ENCODE measurements at places on chromosomes 6 and 20. TPM values are rescaled to one million over a fixed set of nuclear protein-coding genes. Genes with fewer than 3 reads are reported as not detected.

GRCh38 chr6:116779573-116780164 lies 14.2 kb upstream of the FAM162B start:
- no peak for DNase-seq
- no peaks in the 10 kb centered on the region for H3K4me1 ChIP-seq
- H3K36me3 ChIP-seq: no peaks in the 10 kb centered on the region
- no peak overlapping the region for H3K27ac ChIP-seq
- no peak overlapping the region for H3K4me3 ChIP-seq

DNA sequence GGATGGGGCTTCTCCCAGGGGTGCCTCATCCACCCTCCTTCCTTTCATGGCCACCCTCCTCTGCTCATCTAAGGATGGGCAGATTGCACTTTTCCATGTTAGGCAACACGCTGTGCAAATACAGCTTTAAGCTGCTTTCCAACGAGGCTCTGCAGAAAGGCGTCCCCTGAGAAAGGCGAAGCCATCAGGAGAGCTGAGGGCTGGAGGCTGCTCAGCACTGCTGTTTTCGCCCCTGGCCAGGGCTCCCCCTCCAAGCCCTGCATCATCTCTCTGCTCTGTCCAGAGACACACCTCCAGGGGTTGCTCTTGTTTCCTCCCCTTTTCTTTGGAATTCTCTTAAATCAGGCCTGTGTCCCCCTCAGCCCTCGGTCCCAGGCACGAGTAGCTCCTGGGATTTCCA lies 526.1 kb downstream of the CDH26 start:
- H3K4me3 ChIP-seq: no peak overlapping the region
- no peaks in the 10 kb centered on the region for H3K4me1 ChIP-seq
- DNase-seq: no peak
- peaks cover 8% of the 10 kb centered on the region for H3K27me3 ChIP-seq

GRCh38 chr6:108621117-108621516 lies 60.4 kb downstream of the FOXO3 start:
- no peak overlapping the region for H3K4me3 ChIP-seq
- H3K36me3 ChIP-seq: no peaks in the 10 kb centered on the region
- no peak for DNase-seq

DNA sequence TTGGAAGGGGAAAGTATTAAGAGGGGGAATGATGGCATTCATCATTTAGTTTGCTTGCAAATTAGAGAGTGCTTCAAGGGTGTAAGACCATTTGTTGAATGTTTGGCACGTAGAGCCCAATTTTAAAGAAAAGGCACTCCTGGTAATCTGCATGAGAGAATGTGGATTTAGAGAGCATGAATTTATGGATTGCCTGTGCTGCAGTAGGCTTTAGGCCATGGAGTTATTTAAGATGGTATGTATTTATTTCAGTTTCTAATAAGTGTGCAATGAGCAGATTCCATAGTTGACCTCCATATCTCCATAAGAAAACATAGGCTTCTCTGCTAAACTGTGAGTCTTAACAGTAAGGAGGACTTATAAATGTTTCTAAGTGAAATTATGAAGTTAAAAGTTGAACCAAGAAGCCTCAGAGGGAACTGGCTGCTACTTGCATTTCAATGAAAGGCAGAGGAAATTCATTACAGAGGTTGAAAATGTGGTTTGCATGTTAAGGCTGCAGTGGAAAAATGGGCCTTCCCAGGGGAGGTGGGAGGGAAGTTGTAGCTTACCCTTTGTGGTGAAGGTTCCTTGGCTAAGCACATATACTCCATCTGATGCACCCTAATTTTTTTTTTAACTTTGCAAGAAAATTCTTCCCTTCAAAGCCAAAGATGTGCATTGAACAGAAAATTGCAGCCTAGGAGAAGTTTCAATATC lies 134.2 kb downstream of the CARMIL1 start:
- H3K4me1 ChIP-seq: peaks cover 35% of the 10 kb centered on the region
- no peak overlapping the region for H3K27ac ChIP-seq
- H3K36me3 ChIP-seq: no peaks in the 10 kb centered on the region
- H3K4me3 ChIP-seq: peak overlapping the region; percentile 67
- no peaks in the 10 kb centered on the region for H3K27me3 ChIP-seq

DNA sequence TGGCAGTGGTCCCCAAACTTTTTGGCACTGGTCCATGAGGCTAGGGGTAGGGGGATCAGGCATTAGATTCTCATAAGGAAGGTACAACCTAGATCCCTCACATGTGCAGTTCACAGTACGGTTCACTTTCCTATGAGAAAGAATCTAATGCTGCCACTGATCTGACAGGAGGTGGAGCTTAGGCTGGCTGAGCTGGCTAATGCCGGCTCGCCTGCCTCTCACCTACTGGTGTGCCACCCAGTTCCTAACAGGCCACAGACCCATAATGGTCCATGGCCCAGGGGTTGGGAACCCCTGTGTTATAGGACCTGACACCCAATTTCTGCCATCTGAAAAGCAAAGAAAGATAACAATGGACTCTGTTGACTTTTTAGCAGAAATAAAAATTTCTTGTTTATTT lies 199.6 kb downstream of the GMPR start:
- H3K4me3 ChIP-seq: peak overlapping the region; percentile 80
- no peak for DNase-seq
- H3K4me1 ChIP-seq: peaks cover 50% of the 10 kb centered on the region
- H3K27me3 ChIP-seq: no peaks in the 10 kb centered on the region

The SYCP2L gene
- not detected for total RNA-seq

The CLPSL1 gene
- total RNA-seq: not detected

Data from naive thymus-derived CD8-positive, alpha-beta T cell (primary cell).